ENCODE measurements at places on chromosomes 13 and 19. TPM values are rescaled to one million over a fixed set of nuclear protein-coding genes. Genes with fewer than 3 reads are reported as not detected.

The OLFM4 gene
- total RNA-seq = 2.0 TPM

The GRIN3B gene
- total RNA-seq = not detected

The FGF21 gene
- not detected for total RNA-seq

The LYPD5 gene
- 2.1 TPM for total RNA-seq

The LRRC63 gene
- not detected for total RNA-seq

The URAD gene
- not detected for total RNA-seq

The C19orf44 gene
- 13.4 TPM for total RNA-seq

The ATP4A gene
- not detected for total RNA-seq

DNA sequence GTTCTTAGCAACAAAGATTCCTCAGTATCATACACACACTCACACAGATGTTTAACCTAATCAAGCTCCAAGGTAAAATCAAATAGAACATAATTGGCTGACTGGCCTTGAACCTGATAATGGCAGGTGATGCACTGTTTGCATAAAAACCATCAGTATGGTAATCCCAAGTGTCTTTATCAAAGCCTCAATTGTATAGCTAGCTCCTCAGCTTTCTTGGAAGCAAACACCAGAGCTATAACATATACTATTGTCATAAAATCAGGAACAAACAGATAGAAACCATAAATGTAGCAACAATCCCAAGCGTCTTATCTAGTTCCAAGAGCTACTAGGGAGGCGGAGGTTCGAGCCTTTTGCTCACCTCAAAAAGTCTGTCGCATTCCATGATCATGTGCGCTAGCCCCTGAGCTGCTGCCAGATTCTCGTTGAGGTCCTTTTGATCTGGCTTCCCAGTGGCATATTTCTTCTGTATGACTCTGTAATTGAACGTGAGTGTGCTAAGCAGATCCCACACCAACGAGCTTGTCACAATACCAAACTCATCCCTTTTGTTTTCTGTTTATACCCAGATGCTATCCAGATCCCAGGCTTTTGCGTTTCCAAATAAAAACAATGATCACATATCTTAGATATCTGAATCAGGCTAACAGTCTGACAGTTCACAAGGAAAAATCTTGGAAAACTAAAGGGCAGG lies 95.3 kb downstream of the KL start:
- no peak for DNase-seq

- no peak for DNase-seq
Measured at GRCh38 chr13:25196971-25197370, 24.9 kb upstream of the AMER2 start.

DNA sequence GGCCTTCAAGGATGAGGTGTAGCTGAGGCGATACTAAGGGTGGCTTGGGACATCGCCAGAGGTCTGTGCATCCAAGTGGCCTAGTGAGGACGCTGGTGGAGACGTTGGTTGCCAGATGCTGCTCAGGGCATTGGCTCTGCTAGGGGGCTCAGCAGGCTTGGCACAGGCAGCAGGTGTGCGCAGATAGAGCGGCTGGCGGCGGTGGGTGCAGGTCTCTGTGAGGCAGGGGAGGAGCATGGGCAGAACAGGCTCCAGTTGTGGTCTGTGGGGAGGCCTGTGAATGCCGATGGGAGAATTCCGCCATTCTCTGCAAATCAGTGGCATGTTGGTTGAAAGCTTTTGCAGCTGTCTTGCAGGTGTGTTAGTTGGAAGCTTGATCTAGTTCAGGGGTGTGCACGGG lies 21.2 kb downstream of the PRAM1 start:
- no peak for DNase-seq

DNA sequence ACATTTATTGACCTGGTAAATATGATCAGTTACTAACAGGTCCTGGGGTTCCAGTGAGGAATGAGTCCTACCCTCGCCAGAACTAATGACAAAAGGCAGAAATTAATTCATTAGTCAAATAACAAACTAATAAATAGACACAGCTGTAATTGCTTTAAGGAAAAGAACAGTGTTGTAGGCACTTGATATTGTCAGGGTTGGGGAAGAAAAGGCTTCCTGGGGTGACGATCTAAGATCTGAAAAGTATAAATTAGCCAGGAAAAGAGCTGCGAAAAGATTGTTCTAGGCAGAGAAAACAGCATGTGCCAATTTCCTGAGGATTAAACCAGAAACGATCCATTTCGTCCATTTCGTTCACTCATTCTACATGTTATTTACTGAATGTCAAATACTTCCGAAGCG lies 670 bp upstream of the CHAF1A start:
- DNase-seq = no peak

GRCh38 chr19:9151367-9151766 lies 11.2 kb downstream of the ZNF317 start:
- no peak for DNase-seq

- no peak for DNase-seq
Measured at GRCh38 chr13:113907635-113908617, 44.0 kb upstream of the GAS6 start.

DNA sequence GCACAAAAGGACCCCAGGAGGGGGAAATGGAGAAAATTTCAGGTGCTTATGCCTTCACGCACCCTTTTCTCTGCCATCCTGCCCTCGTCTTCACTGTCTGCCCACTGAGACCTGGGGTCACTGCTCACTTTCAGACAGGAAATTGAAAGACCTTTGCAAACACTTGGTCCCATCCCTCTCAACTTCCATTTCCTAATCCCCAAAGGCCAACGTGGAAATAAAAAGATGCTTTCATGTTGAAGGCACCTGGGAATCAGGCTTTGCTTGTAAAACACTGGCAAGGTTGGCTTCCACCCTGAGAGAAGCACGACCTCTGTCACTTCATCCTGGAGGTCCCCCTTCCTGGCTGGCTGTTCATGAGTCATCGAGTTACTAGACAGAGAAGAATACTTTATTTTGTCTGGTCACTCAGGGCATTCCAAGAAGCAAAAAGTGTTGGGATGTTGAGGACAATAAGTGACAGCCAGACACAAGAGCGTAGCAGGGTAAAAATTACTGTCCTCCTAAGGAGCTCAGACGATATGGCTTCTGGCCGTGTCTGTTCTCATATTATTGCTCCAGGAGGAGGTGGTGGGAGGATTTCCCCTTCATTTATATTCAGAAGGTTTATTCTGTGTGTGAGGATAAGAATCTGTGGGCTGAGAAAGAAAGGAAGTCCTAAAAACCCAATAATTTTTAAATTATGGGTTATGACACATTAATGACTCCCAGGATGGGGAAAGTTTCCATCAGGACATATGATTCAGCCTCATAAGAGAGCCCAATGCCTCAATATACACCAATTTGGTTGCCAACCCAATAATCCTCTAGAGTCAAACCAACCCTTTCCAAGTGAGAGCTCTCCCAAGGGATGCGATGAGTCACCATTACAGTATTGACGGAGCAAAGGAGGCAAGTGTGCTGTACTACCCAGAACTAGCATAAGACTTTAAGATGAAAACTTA lies 409.0 kb downstream of the COG6 start:
- no peak for DNase-seq

GRCh38 chr13:94343243-94343585 lies 136.3 kb downstream of the DCT start:
- DNase-seq = no peak

DNA sequence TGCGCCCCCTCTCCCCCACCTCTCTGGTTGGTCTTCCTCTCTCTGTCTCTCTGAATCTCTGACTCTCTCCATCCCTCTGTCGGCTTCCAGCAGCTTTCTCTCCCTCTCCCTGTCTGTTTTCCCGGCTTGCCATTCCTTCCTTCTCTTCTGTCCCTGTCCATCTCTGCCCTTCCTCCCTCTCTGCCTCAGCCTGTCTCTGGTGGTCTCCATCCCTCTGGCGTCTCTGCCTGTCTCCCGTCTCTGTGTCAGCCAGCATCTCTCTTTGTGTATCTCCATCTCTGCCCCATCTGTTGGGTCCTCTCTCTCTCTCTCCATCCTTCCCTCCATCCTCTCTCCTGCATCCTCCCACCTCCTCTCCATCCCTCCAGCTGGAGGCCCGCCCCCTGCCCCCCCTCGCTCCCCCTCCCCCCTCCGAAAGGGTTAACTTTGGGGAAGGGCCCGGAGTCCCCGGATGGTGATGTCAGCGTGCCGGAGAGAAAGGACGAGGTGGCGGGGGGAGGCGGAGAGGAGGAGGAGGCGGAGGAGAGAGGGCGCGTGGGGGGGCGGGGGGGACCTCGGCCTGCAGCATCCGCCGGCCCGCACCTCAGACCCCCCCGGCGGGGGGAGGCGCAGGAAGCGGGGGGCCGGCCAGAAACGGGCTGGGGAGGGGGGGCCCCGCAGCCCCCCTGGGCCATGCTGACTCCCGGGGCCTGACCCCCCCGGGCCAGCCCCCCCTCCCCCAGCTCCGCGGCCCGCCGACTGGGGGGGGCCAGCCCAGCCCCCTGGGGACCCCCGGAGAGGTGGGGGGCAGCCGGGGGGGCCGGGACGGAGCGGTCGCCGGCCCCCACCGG lies at the start of gene BRSK1:
BRSK1 (plus strand) TSS at position 450 of the 830 bp plus-strand sequence. CDS start 446 bp downstream, outside the sequence.
- DNase-seq = no peak

- DNase-seq = no peak
Measured at GRCh38 chr19:33055718-33056117, 9.0 kb downstream of the RHPN2 start.

- no peak for DNase-seq
Measured at GRCh38 chr19:42378225-42379215, 11.6 kb downstream of the CNFN start.

DNA sequence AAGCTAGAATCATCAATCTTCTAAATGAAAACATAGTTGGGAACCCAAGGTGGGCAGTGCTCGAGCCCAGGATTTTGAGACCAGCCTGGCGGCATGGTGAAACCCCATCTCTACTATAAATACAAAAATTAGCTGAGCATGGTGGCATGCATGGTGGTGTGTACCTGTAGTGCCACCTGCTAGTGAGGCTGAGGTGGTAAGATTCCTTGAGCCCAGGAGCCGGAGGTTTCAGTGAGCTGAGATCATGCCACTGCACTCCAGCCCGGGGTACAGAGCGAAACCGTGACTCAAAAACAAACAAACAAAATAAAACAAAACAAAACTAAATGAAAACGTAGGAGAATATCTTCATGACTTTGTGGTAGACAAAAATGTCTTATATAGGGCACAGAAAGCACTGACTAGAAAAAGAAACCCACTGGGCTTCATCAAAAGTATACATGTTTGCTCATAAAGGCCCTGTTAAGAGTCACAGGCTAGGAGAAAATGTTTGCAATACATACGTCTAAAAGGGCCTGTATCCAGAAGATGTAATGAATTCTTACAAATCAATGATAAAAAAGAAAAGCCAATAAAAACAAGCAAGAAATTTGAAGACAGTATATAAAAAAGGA lies 353.6 kb downstream of the FGF9 start:
- DNase-seq = no peak

- no peak for DNase-seq
Measured at GRCh38 chr13:41696163-41697003, 239.0 kb downstream of the RGCC start.

DNA sequence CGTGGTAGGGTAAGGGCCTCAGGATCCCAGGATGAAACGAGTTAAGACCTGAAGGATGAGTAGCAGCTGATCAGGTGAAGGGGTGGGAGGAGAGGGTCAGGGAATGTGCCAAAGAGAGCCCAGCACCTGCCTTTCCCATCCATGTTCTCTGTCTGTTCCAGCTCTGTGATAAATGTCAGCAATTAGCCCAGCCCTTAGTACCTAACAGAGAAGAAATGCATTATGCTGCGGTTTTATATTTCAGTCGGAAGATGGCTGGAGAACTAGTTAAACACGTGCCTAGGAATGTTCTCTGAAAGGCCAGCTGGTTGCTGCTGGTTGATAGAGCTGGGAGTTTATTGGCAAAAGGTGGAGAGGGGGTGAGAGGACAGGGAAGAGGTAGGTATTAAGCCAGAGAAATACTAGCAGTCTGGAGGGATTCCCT lies 268.2 kb downstream of the SHISA2 start:
- DNase-seq = no peak

GRCh38 chr19:10452726-10453618 lies 32.6 kb downstream of the PDE4A start:
- DNase-seq = no peak

DNA sequence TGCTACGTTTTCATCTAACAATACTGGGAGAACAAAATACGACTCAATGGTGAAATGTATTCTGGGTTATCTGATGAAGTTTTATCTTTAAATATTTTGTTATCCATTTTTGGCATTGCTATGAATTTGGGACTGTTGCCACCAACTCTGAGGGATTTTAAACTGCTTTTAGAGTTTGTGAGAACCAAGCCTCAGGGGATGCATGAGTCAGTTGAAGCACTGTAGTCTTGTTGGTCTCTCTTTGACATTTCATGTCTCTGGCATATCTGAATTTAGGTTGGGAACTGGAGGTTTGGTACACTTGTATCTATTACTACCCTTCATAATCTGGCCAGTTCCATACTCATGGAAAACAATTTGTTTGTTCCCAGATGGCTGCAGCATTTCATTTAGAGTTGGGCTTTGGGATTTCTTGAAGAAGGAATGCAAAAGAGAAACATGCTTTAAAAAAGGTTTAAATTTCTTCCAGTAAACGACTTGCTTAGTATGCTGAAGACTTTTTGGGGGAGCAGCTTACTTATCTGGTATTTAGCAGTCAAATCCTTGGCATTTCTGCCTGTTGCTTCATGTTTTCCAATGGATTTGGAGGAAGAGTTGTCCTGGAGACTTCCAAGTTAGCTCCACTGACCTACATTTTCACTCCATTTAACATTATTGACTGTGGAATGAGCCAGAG lies 28.9 kb downstream of the ARHGEF7 start:
- DNase-seq = no peak

DNA sequence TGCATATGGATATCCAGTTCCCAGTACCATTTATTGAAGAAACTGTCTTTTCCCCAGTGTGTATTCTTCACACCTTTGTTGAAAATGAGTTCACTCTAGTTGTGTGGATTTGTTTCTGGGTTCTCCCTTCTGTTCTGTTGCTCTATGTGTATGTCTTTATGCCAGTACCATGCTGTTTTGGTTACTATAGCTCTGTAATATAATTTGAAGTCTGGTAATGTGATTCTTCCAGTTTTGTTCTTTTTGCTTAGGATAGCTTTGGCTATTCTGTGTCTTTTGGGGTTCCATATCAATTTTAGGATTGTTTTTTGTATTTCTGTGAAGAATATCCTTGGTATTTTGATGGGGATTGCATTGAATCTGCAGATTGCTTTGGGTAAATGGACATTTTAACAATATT lies 35.2 kb downstream of the ZNF136 start:
- DNase-seq = no peak

GRCh38 chr13:39655041-39655568 lies 357 bp upstream of the COG6 start:
- DNase-seq = no peak

GRCh38 chr13:111304603-111305289 lies 15.7 kb upstream of the TEX29 start:
- no peak for DNase-seq

Data from tibial nerve (tissue), 4 donors.